ENCODE measurements at places on chromosomes 6 and 20.
A peak's percentile ranks its signal among the peaks of the same experiment; 100 is the strongest.

GRCh38 chr20:36818861-36819260 is 45.3 kb upstream of the DSN1 start:
- DNase-seq = no peak

GRCh38 chr20:61482056-61482887 is 230.2 kb downstream of the CDH4 start:
- no peak for DNase-seq

- peak; percentile 73 for DNase-seq
These were observed 102.1 kb downstream of the TMEM242 start for GRCh38 chr6:157221049-157221816.

DNA sequence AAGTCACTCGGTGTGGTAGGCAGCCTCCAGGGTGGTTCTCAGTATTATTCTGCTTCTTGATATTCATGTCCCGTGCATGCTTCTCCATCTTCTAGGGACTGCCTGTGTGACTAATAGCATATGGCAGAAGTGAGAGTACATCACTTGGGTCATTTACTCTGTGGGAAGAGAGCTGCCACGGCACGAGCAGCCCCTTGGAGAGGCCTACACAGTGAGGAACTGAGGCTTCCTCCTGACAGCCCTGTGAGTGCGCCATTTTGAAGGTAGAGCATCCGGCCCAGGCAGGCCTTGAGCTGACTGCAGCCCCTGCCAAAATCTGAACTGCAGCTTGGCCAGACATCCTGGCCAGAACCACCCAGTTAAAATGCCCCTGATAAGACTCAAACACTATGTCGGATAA is 17.3 kb upstream of the MCUR1 start:
- DNase-seq = no peak

- no peak for DNase-seq
These were observed 224.8 kb downstream of the TFAP2A start for GRCh38 chr6:10190042-10190441.

DNA sequence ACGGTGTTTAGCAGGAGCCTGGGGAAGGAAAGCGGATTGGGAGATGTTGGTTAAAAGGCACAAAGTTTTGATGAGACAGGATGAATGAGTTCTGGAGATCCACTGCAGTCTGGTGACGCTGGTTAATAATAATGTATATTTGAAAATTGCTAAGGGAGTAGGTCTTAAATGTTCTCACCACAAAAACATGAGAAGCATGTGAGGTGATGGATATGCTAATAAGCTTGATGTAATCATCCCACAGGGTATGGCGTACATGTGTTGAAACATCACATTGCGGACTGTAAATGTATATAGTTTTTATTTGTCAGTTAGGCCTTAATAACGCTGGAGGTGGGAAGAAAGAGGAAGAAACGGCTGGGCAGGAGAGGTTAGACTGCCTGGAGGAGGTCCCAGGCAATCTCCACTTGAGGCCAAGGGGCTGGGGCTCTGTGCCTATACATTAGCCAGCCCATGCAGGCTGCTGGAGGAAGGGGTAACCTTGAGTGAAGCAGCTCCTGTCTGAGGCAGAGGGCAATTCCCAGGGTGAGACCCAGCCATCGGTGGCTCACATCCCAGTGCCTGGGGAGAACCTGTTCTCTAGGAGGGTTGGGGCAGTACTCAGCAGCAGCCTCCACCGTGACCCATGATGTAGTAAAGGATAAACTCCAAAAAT is 188.2 kb upstream of the QKI start:
- DNase-seq = no peak

- no peak for DNase-seq
These were observed 81.4 kb upstream of the CDH4 start for GRCh38 chr20:61170496-61171320.

- DNase-seq = no peak
These were observed 171.2 kb upstream of the SUPT3H start for GRCh38 chr6:45548657-45549515.

- peak; percentile 59 for DNase-seq
These were observed at the start of gene KIAA0408 for GRCh38 chr6:127459231-127459641. TSS of gene KIAA0408 (minus strand) at chr6:127459389. CDS start at chr6:127453981, 5,408 bp downstream.

DNA sequence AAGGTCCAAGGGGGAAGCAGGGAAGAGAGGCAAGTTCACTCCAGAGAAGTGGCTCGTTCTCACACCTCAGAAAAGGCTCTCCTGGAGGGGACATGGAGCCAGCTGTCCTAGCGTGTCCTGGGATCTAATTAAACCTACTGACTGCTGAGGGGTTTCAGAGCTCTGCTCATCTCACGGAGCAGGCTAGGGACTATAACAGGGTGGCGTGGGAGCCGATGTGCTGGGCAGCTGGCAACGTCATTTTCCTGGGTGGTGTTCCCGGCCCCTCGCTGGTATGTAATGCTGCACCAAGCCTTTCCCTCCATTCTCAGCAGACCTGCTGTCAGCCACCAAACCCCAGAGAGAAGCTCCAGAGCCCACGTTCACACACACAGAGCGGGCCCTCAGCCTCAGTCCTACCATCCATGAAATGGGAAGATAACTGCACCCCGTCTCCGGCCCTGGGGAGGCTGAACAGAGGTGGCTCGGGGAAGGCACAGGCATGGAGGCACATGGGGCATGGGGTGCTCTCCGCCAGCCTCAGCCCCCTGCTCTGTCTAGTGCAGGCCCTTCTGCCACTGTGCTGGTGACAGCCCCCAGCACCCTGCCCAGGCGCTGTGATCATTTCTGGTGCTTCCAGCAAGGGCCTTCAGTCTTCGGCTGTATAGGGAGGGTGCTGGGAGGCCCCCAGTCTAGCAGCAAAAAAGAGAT is 1.9 kb downstream of the CST7 start:
- DNase-seq = no peak

DNA sequence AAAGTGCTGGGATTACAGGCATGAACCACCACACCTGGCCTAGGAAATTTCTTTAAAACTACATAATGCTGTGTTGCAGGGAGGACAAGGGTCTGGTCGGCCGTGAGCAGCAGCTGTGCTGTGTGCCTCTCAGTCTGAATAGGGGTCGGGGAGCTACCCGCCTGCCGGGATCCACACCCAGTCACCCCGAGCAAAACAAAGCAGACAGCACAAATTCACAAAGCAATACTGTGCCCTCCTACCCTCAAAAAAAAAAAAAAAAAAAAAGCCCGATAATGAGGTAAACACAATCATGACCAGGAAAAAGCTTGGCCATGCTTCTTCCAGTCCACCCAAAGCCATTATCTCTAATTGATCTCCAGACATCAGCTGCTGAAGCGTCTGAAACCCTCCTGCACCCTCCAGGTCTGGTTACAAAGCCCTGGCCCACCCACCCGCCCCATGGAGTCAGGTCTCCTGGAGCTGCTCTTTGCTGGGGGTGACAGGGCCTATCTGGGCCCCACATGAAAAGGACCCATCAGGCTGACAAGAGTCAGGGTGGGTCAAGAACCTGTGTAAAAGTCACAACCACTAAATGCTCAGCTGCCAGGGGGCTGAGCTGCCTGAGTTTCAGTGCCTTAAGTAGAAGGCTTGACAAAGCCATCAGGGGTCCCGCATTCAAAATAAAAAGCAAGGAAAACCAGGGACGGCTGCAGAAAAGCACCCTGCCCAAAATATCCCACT is 88.2 kb downstream of the NOL4L start:
- no peak for DNase-seq

DNA sequence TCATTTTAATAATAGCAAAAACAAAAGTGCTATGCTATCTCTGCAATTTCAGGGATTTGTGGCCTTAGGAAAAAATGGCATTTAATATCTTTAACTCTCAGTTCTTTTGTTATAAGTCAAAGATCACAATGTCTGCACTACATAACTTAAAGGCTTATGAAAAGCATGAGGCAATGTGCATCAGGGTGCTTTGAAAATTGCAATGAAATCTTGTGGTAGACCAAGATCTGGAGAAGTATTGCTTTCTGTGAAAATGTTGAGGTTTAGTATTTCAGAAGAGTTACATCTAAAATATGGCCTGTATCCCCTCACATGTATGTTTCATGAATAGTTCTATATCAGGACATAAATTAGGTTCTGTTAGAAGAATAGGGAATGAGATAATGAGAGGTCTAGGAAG is 200.6 kb downstream of the MEI4 start:
- DNase-seq = no peak

- DNase-seq = peak; percentile 63
These were observed at the start of gene DNAAF9 for GRCh38 chr20:3407040-3407770. TSS of gene DNAAF9 (minus strand) at chr20:3407669. CDS start at chr20:3407557, 112 bp downstream.

DNA sequence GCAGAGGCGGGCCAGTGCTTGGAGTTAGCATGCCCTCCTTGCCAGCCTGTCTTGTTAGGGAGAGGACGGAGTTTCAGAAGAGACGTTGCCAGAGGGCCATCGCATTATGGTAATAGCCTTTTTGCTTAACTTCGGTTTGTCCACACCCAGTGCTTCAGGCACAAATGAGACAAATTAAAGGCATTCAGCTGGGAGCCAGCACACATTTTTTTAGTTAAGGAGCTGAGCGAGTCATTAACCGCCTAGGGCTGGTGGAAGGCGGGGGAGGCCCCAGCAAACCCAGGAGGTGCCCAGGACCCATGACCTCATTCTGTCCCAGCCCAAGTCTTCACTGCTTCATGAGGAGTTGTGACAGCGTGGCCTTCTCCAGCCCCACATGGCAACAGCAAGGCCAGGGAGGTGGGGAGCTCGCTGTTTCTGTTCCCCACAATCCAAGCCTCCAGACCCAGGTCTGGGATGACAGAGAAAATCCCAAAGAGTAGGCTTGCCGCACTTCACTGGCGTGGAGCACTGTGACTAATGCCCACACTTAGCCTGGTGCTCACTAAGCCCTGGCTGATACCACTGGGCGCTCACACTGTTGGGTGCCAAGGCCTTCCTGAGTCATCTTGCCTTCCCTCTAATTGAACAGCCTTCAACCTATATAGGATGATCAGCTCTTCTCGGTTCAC is 237.1 kb downstream of the ANKRD60 start:
- DNase-seq = peak; percentile 90

- no peak for DNase-seq
These were observed 150.5 kb downstream of the UNC5CL start for GRCh38 chr6:40888456-40888990.

DNA sequence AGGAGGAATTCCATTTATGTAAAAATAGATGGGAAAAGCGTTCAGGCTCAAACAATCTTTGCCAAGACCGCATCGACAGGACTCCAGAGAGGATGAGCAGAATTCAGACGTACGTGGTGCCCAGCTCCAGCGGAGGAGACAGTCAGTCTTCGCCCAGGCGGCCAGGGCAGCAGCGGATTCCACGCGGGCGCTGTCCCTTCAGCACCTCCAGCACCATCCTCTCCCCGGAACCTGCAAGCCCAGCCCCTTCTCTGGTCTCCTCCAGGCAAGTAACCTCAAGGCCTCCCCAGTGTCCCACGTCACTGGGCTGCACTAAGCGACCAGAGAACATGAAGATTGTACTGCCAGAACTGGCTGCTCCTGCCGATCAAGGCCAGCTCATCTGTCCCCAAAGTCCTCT is 2.8 kb upstream of the KCNQ2 start:
- no peak for DNase-seq

- peak; percentile 24 for DNase-seq
These were observed 43.8 kb downstream of the POPDC3 start for GRCh38 chr6:105135907-105136430.

GRCh38 chr6:84521511-84521910 is 242.9 kb downstream of the TBX18 start:
- peak; percentile 48 for DNase-seq

DNA sequence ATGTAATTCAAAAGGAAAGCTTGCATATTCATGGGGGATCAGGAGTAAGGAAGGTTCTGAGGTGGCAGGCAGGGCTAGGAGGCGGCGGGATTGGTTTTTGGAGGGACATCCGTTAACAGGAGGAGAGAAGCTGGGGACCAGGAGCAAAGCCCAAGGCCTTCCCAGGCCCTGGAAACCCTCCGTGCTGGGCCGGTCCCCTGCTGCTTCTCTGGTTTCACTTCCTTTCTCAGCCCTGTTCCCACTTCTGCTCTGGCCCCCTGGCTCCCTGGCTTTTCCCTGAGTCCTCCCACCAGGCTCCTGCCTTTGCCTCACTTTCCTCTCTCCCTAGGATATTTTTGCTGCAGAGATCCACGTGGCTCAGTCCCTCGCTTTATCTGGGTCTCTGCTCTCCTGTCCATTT is 26.4 kb upstream of the SALL4 start:
- DNase-seq = no peak

DNA sequence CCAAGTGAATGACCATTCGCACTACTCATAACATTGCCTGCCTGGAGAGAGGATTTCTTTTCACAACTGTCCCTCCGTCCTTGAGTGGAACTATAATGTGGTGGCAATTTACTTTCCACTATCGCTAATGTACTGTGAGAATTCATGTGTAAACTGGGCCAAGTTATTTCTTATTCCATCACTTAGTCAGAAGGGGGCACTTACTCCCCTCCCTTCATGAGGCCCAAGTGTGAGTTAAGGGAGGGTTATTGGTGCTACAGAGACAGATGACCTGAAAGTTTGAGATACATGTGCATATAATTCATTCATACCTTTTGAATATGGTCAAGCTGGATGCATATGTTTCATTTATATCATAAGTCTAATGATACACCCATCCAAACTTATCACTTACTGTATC is 65.2 kb upstream of the LOC128125822 start:
- DNase-seq = no peak

GRCh38 chr6:128511506-128511905 is 8.9 kb downstream of the PTPRK start:
- peak; percentile 48 for DNase-seq

GRCh38 chr6:89948876-89949275 is 54.6 kb downstream of the GJA10 start:
- no peak for DNase-seq

DNA sequence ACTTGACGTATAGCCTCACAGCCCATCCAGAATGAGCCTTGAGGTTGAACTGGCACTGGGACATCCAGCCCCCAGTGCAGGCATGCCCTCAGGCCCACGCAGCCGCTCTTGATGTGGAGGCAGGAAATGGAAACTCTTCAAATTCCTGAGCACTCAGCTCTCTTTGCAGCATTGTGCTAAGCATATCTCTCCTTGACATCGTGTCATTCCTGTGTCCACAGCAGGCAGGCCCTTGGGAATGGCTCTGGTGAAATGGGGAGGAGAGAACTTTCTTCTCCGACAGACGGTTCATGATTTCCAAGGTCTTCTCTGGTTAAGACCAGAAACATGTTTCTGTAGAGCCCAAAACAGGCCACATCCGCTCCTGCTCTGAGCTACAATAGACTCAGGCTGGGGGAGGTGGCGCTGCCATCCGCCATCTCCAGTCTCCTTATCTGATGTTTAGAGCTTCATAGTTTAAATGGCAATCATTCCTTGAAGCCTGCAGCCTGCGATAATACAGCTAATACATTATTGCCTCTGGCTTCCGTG is 248.8 kb downstream of the CDH4 start:
- peak; percentile 39 for DNase-seq

- DNase-seq = no peak
These were observed 1.0 kb downstream of the GMEB2 start for GRCh38 chr20:63625771-63626423.

All from fibroblast of skin of right quadriceps (primary cell).